NCI-H146 (cell line): ENCODE measurements at places on chromosomes 7 and 10.

- no peak for DNase-seq
Observed at GRCh38 chr7:127957886-127958285, 73.4 kb downstream of the LRRC4 start.

DNA sequence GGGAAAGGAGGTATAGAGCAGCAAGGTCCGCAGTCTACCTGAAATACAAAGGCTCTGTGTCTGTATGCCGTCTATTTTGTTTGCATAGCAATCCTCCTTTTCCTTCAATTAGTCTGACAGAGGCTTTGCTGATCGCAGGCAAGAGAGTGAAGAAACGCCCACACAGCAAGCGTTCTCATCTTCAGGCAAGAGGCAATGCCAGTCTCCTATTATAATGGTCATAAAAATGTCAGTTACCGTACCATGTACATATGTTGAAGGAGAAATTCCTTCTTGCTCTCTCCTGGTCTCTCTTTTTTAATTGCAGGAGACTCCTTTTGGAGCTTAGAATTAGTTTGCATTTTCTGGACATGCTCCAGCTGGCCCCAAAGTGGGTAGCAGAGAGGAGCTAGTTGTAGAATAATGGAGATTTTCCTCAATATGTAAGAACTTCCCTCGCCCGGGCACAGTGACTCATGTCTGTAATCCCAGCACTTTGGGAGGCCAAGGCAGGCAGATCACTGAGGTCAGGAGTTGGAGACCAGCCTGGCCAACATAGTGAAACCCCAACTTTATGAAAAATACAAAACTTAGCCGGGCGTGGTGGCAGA is 139.5 kb downstream of the PFKFB3 start:
- no peak for DNase-seq

DNA sequence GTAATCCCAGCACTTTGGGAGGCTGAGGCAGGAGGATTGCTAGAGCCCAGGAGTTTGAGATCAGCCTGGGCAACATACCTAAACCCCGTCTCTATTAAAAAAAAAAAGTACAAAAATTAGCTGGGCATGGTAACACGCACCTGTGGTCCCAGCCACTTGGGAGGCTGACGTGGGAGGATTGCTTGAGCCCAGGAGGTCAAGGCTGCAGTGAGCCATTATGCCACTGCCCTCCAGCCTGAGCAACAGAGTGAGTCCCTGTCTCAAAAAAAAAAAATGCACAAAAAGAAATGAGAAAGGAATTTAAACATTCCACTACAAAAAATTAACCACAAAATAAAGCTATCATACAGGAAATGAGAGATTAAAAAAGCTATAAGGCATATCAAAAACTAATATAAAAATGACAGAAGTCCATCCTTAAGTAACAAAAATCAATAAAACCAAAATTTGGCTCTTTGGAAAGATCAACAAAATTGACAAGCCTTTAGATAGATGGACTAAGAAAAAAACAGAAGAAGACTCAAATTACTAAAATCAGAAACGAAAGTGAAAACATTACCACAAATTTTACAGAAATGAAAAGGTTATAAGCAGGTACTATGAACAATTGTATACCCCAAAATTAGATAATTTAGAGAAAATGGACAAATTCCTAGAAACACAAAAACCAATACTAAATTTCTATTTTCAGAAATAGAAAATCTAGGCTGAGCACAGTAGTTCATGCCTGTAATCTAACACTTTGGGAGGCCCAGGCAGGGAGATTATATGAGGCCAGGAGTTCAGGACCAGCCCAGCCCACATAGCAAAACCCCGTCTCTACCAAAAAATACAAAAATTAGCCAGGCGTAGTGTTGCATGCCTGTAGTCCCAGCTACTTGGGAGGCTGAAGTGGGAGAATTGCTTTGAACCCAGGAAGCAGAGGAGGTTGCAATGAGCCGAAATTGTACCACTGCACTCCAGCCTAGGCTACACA is 42.4 kb upstream of the NANOS1 start:
- DNase-seq, result no peak

GRCh38 chr7:149238051-149238450 is 1.4 kb upstream of the ZNF212 start:
- DNase-seq, result no peak

- no peak for DNase-seq
Observed at GRCh38 chr10:48213047-48213446, 61.4 kb downstream of the FRMPD2 start.

- no peak for DNase-seq
Observed at GRCh38 chr10:97915346-97916131, 65.9 kb downstream of the GOLGA7B start.
